NCI-H1092 treated with DMSO at 0.1 percent for 48 hours (cell line): ENCODE measurements at places on chromosomes 5 and 9.

DNA sequence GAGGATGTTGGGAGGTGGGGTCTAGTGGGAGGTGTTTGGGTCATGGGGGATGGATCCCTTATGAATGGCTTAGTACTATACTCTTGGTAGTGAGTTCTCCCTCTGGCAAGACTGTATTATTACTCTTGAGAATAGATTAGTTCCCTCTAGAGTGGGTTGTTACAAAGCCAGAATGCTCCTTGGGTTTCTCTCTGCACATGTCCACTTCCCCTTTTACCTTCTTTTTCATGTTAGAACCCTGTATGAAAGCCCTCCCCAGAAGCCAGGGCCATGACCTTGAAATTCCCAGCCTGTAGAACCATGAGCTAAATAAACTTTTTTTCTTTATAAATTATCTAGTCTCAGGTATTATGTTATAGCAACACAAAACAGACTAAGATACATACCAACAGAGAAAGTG lies 31.1 kb downstream of the SLC24A2 start:
- no peak for DNase-seq

- no peak for DNase-seq
Measured at GRCh38 chr5:10655972-10656830, 92.3 kb downstream of the ANKRD33B start.

DNA sequence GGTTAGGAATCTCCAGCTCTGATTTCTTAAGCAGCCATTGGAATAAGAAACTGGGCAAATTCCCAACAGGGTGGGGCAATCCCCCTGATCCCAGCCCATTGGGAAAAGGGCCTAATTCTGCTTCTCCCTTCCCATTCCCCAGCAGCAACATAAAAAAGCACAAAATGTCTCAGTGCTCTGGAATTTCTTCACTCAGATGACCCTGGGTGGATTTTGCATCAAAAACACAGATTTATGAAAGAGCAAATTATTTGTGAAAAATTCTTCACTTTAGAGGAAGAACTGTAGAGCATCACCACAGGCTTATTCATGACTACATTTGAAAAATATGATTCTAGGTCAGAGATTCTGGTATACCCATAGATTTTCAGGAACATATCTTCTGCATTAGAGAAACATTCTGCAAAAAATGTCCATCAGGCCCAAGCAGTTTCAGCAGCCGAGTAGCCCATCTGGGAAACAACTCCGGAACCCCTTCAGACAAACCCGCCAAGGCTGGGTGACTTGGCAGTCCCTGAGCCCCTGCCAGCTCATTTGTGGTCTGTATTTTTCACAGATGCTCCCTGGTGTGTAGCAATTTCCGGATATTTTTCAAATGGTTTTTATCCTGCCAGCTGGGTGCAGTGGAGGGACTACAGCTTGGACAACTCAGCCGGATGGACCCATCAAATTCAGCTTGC lies 102.1 kb upstream of the RANBP3L start:
- no peak for DNase-seq

- DNase-seq, result no peak
Measured at GRCh38 chr5:148843510-148844318, 17.3 kb downstream of the ADRB2 start.

GRCh38 chr9:110047955-110048402 lies 160.0 kb downstream of the C9orf152 start:
- DNase-seq, result peak; percentile 69
